ENCODE measurements at places on chromosomes 6 and 20.

- no peak for DNase-seq
These were observed 91.7 kb downstream of the PRDM1 start for GRCh38 chr6:106177786-106178185.

- DNase-seq = no peak
These were observed 7.6 kb upstream of the DEFB129 start for GRCh38 chr20:219290-220115.

DNA sequence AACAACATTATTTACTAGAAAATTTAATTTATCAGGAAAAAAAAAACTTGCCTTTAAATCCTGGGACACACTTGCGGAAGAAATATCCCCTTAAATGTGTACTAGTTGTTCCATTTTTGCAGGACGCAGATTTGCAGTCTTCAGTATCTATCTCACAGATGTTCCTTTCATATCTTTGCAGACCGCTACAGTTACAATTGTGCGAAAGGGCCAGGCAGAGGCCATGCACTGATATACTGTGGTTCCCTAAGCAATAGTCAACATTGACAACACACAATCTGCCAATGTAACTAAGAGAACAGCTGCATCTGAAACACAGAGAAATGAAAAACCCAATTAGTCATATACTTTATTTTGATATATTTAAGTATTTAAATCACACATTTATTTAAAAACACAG is 411.2 kb downstream of the EYS start:
- no peak for DNase-seq

- no peak for DNase-seq
These were observed 183.7 kb downstream of the CD109 start for GRCh38 chr6:73879501-73880293.

- no peak for DNase-seq
These were observed 165.0 kb upstream of the SULF2 start for GRCh38 chr20:47950124-47950912.

- no peak for DNase-seq
These were observed 5.8 kb downstream of the C6orf120 start for GRCh38 chr6:169707772-169708171.

DNA sequence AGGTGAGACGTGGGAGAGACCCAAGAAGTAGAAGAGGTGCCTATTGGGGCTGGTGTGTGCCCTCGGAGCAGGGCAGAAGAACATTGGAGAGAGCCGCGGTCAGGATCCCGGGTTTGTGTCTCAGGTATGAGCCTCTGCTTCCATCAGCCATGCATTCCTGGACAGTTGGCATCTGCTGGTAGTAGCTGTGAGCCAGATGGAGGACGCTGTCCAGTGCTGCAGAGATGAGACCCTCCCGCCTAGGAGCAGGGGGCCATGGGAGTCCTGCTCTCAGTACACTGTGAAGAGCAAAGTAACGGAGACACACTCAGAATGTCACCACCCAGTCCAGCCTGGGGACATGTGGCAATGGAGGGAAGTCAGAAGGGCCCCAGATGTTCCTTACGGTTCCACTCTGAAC is 108.2 kb downstream of the CDH4 start:
- DNase-seq = no peak

DNA sequence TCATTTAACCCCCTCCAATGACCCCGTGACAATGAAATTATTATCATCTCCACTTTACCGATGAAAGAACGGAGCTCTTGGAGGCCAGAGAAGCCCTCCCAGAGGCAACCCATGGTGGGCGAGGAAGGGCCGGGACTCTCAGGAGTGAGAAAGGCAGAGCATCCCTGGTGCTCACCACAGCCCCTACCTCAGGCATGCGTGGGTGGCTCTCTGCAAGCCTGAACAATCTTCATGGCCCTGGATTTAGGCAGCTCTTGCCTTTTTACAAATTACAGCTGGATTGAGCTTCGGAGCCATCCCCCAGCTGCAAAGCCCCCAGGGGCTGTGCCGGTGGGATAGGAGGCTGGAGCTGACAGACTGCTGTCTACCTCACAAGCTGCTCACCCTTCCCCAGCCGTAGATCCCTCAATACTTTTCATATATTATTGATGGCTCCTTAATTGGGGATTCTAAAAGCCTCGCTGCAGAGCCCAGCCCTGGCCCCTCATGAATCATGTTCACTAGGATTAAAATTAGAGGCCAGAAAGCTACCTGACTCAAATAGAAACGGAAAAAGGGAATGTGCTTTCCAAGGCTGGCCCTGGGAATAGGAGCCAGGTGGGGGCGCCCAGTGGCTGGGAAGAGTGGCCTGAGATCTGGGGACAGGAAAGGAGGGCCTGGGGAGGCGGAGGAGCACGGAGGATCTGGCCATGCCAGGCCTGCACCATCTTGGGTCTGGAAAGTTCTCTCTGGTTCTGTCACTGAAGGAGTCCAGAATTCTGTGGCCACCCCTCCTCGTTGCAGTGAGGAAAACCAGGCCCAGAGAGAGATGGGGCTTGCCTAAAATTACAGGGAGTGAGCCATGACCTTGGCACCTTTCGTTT is 29.1 kb downstream of the CPNE5 start:
- no peak for DNase-seq

DNA sequence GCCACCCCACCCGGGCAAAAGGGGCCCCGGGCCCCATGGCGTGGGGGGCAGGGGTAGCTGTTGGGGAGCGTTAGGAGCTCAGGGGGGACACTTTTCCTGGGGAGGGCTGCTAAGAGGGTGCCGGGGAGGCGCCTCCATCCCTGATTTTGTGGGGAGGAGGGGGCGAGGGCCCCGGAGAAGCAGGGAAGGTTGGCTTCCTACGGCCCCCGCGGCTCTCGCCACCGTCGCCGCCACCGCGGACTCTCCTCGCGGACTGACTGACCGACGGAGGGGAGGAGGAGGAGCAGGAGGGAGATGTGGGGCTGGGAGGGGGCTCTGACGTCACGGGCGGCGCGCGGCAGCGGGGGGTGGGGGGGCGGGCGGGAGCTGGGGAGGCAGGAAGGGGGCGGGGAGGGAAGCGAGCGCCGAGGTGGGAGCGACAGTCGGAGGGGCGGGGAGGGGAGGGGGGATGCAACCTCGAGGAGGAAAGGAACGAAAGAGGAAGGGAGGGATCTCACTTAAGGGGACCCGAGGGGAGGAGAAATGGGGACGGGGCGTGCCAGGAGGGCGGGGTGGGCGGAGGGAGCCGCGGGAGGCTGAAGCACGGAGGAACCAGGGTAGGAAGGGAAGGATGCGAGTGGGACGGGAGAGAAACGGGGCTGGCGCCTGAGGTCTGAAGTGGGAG is 5.1 kb downstream of the GABBR1 start:
- DNase-seq = peak; percentile 29

DNA sequence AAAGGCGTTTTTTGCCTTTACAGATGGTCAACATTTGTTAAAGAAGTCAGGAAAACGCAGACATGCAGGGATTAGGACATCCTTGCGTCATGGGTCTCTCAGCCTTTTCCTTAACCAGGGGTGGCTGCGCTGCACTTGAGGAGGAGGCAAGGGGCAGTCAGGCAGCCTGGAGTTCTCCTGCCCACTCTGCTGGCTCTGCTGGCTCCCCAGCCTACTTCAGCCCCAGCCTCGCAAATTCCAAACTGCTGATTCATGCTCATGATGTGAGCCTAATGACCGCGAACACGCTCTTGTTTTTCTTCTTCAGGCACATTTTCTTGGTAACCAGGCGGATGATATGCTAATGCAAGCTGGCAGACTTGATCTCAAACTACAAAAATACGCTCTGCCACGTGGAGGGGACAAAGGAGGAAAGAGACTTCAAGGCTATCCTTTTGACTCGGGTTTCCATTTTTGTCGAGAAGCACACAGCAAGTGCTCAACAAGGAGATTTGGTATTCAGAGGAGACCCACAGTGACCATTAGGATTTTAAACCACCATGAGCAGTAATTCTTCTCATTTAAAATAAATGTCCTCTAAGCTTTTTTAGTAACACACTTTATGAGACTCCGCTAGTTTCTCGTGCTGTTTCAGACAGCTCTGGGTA is 290.3 kb upstream of the STXBP5 start:
- DNase-seq = no peak

DNA sequence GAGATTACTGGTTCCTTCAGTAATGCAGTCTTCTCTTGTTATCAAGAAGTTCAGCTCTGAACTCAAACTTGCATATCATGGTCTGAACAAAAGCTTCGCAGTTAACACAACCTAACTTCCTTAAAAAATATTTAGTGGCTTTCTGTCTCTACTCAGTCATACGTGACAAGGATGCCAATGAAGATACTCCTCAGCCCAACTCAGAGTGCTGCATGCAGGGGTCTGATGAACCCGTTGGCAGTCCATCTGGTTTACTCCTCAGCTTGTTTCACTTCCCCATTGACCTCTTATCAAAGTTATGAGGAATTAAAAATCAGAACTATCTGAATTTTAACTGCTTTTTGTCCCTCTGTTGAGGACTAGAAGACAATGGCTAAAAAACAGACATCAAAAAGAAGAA is 56.6 kb upstream of the RIN2 start:
- no peak for DNase-seq

Data from stimulated activated CD4-positive, alpha-beta T cell treated with anti-CD3 and anti-CD28 coated beads, Interleukin-1b, Interleukin-23, amount 100 ng/mL, for 1 hour (primary cell).